Stimulated activated CD8-positive, alpha-beta memory T cell treated with anti-CD3 and anti-CD28 coated beads, Interleukin-4, amount 100 ng/mL, for 1 hour (primary cell): ENCODE measurements at places on chromosomes 5 and 9.

DNA sequence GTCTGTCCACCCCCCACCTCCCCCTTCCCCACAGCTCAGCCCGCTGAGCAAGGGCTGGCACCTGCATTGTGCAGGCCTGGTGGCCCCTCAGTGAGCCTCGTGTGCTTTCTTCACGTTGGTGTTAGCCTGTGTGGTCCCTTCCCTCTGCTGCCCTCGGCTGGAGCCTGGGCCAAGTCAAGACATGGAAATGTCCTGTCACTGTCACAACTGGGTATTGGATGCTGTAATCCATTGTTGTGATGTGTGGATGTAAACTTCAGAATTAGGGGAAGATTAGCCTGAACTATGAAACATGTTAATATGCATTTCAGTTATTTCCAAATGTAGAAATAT, 103.9 kb downstream of the TRIO start:
- DNase-seq, result no peak

GRCh38 chr9:96067004-96067403, 191.5 kb downstream of the ERCC6L2 start:
- DNase-seq, result no peak

- DNase-seq, result no peak
Measured at GRCh38 chr5:77356740-77357139, 135.4 kb downstream of the WDR41 start.

DNA sequence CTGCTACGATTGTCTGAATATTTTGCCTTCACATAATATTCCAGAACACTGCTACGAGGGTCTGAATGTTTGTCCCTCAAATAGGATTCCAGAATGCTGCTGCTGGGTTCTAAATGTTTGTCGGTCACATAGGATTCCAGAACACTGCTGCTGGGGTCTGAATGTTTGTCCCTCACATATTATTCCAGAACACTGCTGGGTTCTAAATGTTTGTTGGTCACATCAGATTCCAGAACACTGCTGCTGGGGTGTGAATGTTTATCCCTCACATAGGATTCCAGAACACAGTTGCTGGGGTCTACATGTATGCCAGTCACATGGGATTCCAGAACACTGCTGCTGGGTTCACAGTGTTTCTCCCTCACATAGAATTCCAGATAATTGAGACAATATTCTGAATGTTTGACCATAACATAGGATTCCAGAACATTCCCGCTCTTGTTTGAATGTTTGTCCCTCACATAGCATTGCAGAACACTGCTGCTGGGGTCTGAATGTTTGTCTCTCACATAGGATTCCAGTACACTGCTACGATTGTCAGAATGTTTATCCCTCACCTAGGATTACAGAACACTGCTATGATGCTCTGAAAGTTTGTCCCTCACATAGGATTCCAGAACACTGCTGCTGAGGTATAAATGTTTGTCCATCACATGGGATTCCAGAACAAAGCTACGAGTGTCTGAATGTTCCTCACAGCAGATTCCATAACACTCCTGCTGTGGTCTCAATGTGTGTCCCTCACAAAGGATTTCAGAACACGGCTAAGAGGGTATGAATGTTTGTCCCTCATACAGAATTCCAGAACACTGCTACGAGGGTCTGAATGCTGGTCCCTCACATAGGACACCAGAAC, 201.8 kb downstream of the FOXD4L6 start:
- no peak for DNase-seq

- DNase-seq, result no peak
Measured at GRCh38 chr9:69951411-69951810, 92.2 kb upstream of the MAMDC2 start.
